Upper lobe of left lung (tissue), 6 donors: ENCODE measurements at places on chromosomes 6 and 20.

GRCh38 chr20:63846128-63846771, 15.0 kb upstream of the ABHD16B start:
- peak; percentile 80 for DNase-seq

- DNase-seq: peak; percentile 59
These were observed 26.2 kb downstream of the SLC16A10 start for GRCh38 chr6:111113336-111114086.

DNA sequence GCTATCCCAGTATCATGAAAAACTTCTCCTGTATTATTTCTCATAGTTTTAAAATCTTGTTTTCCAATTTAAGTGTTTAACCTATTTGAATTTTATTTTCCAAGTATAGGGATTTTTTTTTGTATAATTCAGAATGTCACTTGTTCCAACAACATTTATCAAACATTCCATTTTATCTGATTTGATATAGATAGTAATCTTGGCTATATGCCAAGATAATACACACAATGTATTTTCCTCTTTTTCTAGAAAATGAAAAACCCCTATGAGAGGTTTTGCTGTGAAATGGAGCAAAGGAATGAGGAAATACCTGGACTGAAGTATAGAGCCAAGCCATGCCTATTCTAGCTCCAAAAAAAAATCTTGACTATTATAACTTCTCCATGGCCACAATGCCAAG, 628.9 kb downstream of the HTR1B start:
- no peak for DNase-seq

- no peak for DNase-seq
These were observed 371.8 kb upstream of the JAG1 start for GRCh38 chr20:11045412-11046175.

- peak; percentile 91 for DNase-seq
These were observed 40.6 kb downstream of the SH3BGRL2 start for GRCh38 chr6:79671600-79672266.

GRCh38 chr6:55866128-55866527, 9.3 kb downstream of the BMP5 start:
- no peak for DNase-seq

GRCh38 chr6:142642651-142643050, 302.3 kb downstream of the HIVEP2 start:
- no peak for DNase-seq
